ENCODE measurements at places on chromosomes 4 and X. TPM values are rescaled to one million over a fixed set of nuclear protein-coding genes. Genes with fewer than 3 reads are reported as not detected.

The SYNPO2 gene
- 10.0 TPM for polyA plus RNA-seq

The MAP3K15 gene
- 2.8 TPM for polyA plus RNA-seq

The SYTL4 gene
- polyA plus RNA-seq = 41.3 TPM

The CT47B1 gene
- not detected for polyA plus RNA-seq

The LIAS gene
- 19.0 TPM for polyA plus RNA-seq

The NFXL1 gene
- polyA plus RNA-seq = 8.6 TPM

The GC gene
- 0.29 TPM for polyA plus RNA-seq

The CYLC1 gene
- polyA plus RNA-seq = not detected

The GPR34 gene
- 0.34 TPM for polyA plus RNA-seq

The GRPR gene
- polyA plus RNA-seq = 0.52 TPM

The PF4V1 gene
- not detected for polyA plus RNA-seq

The PFKFB1 gene
- polyA plus RNA-seq = 0.15 TPM

The CLDN22 gene
- polyA plus RNA-seq = not detected

Measured in cardiac muscle cell (in vitro differentiated cells and primary cell).